ENCODE measurements at places on chromosomes 2 and 18.
A peak's percentile ranks its signal among the peaks of the same experiment; 100 is the strongest.

DNA sequence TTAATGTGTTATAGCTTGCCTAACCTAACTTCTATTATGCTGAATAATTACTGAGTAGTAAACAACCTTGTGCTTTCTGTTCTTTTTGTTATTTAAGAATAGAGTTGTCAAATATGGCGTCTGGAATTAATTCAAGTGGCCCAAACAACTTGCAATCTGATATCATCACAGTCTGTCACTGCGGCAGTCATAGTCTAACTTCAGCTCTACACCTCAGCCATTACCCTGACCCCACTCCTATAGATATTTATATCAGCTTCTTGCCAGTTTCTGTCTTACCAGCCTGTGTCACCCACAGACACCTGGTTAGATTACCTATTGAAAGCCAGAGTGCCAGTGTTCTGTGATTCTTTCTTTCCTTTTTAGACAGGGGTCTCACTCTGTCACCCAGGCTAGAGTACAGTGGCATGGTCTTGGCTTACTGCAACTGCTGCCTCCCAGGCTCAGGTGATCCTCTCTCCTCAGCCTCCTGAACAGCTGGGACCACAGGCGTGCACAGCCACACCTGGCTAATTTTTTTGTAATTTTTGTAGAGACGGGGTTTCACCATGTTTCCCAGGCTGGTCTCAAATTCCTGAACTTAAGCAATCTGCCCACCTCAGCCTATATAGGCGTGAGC, 14.1 kb upstream of the KLHL41 start:
- DNase-seq: no peak

DNA sequence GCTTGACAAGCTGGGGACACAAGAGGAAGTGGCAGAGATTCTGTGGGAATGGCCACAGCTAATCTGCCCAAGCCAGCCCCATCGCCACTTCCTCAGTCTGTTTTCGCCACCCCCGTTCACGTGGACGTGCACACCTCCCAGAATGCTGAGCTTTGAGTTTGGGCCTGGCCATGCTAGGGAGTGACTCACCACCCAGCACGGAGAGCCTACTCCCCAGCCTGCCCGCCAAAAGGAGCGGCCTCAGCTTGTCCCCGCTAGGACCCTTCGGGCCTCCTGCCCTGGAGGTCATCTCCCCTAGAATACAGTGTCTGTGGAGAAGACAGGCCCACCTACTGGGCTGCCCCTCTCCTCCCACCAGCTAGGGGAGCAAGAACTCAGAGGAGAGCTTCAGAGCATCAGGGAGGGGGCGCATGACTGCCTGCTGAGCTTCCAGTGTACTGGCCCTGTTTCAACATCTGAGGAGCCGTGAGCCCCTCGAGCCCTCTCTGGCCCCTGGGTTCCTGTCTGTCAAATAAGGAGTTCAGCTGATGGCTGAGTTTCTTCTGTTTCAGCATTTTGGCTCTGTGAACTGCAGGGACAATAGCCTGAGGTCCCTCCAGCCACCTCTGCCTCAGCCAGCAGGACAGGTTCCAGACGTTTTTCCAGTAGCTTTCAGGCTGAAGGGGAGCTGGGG, 5.1 kb downstream of the SLC35F6 start:
- DNase-seq: peak; percentile 78

DNA sequence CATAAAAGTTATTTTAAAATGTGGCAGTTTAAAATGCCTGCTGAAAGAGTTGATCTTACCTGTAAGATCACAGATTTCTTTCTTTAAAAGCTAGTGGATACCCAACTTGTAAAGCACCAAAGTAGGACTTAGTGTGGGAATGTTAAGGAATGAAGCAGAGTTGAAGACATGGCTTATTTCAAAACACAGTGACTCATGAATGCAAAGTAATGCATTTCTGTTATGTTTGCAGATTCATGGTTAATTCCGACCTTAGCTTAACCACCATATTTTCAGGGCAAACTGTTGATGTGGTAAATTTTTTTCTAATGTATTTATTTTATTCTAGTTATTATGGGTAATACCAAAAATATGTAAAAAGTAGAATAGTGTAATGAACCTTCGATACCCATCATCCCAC, 206.8 kb upstream of the FOSL2 start:
- no peak for DNase-seq

GRCh38 chr18:50410894-50411293, 36.0 kb downstream of the SKA1 start:
- no peak for DNase-seq

DNA sequence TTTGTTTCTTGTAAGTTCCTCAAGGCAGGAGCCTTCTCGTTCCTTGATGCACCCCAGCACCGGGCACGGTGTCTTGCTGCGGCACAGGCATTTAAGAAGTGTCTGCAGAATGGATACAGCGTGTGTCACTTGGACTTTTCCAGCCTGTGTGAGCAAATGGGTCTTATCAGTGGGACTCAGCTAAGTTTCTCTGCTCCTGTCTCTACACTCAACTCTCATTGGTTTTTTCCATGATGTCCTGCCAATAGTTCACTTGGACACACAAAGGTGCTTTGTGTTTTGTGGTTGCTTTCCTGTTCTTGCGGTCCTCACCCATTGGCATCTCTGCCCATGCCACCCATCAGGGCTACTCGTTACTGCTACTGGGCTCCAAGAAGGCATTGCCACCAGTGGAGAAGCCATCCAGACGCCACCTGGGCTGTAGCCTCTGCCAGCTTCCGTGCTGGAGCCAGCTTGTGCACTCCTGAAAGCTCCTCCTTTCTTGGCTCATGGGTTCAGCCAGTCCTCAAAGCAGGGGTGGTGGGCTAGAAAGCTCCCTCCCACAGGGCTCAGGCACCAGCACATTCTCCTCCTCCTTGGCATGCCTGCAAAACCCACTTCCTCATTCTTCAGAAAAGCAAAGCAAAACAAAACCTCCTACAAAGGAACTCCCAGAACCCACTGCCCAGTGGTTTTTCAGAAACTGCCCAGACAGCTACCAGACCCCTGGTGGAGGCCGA, 41.4 kb downstream of the IL1R2 start:
- DNase-seq: peak; percentile 42

DNA sequence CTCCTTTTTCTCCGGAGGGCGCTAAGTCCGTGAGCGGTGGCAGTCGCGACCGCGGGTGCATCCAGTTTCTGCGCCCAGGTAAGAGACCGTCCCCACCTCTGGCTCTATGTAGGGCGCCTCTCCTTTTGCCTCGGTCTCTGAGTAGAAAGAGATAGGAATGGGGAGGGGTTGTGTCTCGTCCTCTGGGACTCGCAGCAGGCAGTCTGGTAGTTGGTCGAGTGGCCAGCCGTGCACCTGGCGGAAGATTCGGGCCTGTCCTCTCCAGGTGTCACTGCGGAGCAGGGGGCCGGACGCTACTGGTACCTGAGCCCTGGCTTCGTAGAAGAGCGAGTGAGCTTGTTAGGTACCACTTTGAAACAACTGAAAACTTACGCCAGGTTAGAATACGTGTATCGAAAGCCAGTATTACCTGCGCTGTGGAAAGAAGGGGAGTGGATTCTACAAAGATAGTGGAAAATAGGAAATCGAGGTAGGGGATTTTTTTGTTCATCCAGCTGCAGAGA, 403 bp downstream of the MAP2 start:
- DNase-seq: peak; percentile 7
